Left ventricle myocardium superior (tissue), 1 donor: ENCODE measurements at places on chromosomes 1 and 21. TPM values are rescaled to one million over a fixed set of nuclear protein-coding genes. Genes with fewer than 3 reads are reported as not detected.

DNA sequence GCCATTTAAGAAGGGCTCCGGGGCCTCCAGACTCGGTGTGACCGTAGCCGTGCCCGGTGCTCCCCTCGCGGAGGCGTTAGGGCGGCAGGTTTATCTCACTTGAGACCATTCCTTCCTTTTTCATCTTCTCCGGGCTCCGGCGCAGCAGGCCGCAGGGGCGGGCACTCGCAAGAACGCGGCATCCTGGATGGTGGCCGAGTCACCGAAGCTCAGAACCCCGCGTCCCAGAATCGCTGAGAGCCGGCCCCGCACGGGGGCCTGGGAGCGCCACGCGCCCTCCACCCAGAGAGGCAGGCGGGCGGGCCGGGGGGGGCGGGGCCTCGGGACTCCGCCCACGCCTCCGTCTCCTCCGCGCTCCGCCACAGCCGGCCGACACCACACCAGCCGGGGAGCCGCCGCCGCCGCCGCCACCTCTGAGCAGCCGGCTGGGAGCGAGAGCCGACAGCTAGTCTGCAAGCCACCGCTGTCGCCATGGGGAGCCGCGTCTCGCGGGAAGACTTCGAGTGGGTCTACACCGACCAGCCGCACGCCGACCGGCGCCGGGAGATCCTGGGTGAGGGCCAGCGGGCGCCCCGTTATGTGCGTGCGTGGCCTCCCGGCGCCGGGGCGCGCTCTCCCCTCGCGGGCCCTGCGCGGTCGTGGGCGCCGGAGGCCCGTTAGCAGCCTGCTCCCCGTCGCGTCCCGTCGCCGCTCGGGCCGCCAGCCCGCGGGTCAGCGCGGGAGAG lies at the start of gene DEGS1:
DEGS1 (plus strand) TSS at position 375 of the 725 bp plus-strand sequence; CDS start at position 472, 97 bp downstream.
- peak; percentile 91 for DNase-seq

- no peak for DNase-seq
These were observed 262.0 kb downstream of the NUF2 start for GRCh38 chr1:163583661-163584181.

GRCh38 chr1:195195423-195196057 lies 1412.7 kb downstream of the KCNT2 start:
- DNase-seq, result no peak

- DNase-seq, result no peak
These were observed 40.3 kb upstream of the LRRC8B start for GRCh38 chr1:89484092-89485038.

DNA sequence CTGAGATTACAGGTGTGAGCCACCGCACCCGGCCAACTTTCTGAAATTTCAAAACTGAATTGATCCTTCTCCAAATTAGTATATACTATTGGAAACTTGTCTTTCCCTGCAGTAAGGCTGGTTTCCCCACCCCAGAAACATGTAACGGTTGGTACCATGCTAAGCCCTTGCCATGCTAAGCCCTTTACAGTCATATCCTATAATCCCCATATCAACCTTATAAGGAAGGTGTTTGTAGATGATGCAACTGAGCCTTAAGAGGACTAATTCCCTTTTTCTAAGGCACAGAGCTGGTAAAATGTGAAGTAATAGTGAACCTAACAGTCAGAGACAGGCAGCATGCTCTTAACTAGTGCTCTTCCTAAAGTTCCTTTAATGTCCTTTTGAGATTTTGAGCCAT lies 413.7 kb downstream of the DISC1 start:
- DNase-seq, result no peak

DNA sequence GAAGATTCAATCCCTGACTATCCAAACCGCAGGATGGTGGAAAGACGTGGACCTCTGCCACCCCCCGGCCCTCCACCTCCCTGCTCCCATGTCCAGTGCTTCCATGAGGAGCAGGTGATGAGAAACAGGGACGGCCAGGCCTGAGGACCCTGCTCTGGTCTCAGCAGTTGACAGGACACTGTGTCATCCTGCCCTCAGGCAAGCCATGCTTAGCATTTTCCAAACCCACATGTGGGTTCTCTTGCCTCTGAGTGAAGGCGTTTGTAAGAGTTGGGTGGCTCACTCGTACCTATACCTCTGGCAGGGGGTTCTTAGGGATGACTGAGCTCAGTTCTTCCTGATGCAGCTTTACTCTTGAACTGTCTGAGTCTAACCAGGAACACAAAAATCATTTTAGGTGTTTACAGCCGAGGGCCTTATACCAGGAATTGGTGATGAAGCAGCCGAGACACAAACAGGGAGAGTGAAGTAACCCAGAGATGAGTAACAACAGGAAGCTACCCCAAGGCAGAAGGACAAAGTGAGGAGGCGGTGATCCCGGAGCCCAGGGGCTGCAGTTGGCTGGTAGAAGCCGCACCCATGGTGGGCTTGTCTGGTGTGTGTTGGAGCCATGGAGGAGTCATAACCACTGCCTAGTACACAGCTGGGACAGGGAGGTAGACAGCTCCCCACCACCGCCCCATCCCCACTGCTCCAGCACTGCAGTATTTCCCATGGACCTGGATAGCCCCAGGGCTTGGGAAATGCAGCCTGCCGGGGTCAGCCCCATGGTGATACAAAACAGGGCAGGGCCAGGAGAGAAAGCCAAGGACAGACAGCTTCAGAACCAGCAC lies 21.4 kb downstream of the MYBPH start:
- DNase-seq, result no peak

GRCh38 chr21:36059823-36060158 lies 535 bp downstream of the SETD4 start:
- DNase-seq, result no peak

GRCh38 chr1:36304970-36305914 lies 926 bp upstream of the SH3D21 start:
- DNase-seq, result no peak

GRCh38 chr1:186291271-186291670 lies 83.8 kb downstream of the TPR start:
- DNase-seq, result no peak

GRCh38 chr1:154145986-154146385 lies 8.9 kb downstream of the NUP210L start:
- DNase-seq, result no peak

DNA sequence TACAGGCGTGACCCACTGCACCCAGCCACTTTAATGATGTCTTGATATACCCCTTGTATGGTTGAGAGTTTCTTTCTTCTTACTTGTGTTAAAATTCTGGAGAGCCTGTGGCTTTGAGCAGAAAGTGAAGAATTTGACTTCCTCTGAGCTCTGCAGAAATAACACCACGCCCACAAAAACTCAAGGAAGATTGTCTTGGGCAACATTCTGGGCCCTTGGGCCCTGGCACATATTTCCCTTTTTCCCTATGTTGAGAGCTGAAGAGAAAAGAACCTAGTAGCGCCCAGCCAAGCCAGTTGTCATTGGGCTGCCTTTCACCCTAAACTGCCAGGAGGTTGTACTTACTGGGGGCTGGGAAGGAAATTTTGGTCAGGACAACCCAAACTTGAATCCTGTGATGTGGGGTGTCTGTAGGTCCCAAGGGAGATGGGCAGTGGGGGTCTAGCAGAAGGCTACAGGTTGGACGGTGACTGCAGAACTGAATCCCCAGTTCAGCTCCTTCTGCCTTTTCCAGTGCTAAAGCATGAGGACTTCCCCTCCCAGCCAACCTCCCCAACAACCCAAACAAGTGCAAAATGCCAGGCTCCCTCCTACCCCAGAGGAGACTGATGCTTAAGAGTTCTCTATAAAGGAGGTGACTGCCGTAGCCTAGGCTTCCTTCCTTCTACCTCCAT lies 11.7 kb upstream of the SNAPIN start:
- DNase-seq, result peak; percentile 21

DNA sequence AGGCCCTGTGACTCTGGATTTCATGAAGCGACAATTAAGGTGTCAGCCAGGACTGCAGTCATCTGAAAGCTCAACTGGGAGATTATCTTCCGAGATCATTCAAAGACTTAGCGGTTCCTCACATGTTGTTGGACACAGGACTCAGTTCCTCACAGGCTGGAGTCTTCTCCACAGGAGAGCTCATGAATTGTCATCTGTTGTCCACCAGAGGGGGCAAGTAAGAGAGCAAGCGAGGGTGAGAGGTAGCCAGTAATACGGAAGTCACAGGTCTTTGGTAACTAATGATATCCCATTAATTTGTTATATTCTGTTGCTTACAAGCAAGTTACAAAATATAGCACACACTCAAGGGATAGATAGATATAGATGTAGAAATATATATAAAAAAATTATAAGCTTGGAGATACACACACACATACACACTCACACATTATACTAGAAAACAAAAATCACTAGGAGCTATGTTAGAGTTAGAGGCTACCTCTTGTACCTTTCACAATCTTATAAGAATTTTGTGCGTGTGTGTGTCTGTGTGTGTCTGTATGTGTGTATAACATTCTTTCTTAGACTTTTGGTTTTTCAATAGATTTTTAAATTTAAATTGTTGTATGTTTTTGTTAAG lies 1695.3 kb downstream of the BRINP3 start:
- DNase-seq, result no peak

DNA sequence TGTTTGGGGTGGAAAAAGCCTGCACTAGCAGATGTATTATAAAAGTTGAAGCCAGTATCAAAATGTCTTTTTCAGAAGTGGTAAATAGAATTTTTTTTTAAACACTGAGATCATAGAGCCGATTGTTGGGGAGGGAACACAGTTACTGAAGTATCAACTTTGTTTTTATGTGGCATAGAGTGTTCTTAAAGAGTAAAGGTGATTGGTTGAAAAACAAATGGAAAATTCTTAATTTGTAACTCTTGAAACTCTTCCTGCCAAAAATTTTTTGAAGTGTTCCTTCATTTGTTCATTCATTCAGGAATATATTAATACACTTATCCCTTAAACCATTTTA lies 83.3 kb downstream of the DISP1 start:
- DNase-seq, result no peak

DNA sequence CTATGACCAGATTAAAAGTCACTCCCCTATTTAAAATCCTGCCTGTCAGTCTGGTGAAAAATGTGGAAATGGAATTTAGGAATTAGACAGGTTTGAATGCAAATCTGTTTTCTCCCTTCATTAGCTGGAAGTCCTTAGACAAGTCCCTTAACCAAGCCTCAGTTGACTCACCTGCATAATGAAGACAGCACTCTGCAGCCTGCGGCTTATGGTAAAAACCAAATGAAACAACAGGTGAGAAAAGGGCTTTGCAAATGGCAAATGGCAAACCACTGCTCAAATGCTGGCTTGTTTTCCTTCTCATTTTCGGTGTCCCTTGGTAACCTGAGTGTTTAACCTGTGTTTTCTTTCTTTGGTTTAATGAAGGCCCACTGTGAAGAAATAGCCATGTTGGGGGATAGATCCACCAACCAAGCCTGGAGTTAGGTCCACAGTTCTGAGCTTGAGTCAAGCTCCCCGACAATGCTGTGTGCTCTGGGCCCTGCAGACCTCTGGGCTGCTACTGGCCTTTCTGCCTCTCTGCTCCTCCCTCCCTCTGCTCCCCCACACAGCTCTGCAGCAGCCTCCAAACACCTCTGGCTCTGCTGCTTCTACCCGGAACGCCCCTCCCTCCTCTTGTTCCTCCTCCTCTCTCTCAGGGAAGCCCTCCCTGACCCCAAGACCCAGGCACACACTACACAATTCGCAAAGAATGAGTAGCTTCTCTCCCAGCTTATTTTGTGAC lies 641.8 kb downstream of the MATN1 start:
- no peak for DNase-seq

GRCh38 chr21:31813862-31814261 lies 59.0 kb upstream of the HUNK start:
- no peak for DNase-seq

- DNase-seq, result no peak
These were observed 27.0 kb upstream of the TMEM39B start for GRCh38 chr1:32045772-32046171.

GRCh38 chr1:29682171-29682918 lies 446.0 kb downstream of the PTPRU start:
- no peak for DNase-seq

GRCh38 chr1:60185684-60186083 lies 112.1 kb upstream of the C1orf87 start:
- DNase-seq, result no peak

GRCh38 chr1:172246521-172247390 lies 173.7 kb upstream of the C1orf105 start:
- DNase-seq, result no peak

DNA sequence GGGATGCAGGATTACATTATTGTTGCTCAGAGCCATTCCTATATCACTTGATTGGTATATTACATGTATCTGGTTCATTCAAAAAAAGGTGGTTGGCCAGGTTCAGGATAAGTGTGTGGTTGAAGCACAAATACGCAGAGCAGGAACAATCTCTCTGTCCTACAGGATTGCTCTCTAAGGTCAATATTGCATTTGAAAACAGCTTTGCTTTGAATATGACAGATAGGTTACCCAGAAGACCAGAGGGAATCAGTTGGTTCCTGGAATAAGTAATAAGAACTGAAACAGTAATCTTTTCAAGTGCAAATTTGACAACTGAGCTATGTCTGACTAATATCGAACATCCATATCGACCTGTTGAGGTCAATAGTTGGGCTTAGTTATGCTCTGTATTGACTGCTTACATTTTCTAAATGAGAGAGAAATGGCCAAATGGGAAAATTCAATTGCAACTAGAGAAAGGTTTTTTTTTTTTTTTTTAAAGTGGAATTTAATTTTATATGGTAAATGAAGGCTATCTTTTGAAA lies 176.8 kb downstream of the ATP6V1G3 start:
- no peak for DNase-seq

Gene IQCC
- total RNA-seq, result 0.92 TPM

Gene RGS16
- 1.1 TPM for total RNA-seq

Gene BMP8A
- total RNA-seq, result not detected

Gene SH2D5
- total RNA-seq, result not detected

Gene OTUD3
- 3.7 TPM for total RNA-seq

Gene ARHGEF11
- total RNA-seq, result 28.8 TPM

Gene SPATA1
- total RNA-seq, result 1.7 TPM

Gene ODR4
- total RNA-seq, result 9.2 TPM

Gene RABIF
- total RNA-seq, result 4.7 TPM
